ENCODE measurements at places on chromosomes 2 and 18. TPM values are rescaled to one million over a fixed set of nuclear protein-coding genes. Genes with fewer than 3 reads are reported as not detected.
A peak's percentile ranks its signal among the peaks of the same experiment; 100 is the strongest.

The POTEF gene
- not detected for total RNA-seq

DNA sequence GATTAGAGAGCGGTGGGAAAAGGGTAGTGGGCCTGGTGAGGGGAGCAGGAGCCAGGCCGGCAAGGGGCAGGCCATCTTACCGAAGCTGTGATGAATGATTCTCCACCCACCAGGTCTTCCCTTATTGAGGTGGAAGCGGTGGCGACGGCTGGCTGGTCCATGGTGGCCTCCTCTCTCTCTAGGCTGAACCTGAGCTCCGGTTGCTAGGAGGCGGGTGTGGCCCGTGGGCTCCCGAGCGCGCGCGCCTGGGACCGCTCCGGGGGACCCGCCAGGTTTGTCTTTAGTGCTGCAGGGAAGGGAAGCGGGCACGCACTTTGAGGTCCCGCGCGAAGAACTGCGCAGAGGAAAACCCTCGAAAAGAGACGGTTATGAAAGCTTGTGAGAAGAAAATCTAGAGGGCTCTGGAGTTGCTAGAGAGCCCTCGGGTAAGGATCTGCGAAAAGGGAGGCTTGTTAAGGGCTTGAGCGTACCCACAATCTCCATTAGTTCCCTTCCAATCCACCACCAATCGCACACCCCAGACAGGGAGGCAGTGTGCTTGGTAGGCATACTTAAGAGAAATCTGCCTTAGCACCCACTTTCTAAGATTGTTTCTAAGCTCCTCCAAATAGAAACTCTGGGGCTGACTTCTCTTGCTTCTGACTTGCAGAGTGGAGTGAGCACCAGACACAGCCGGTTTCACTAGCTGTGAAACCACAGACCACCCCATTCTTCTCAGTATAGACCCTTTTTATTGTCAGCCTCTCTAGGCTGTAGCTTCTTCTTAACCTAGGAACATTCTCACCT is at the start of gene STPG4:
Gene STPG4 (minus strand): TSS at position 218 of the 786 bp plus-strand sequence. CDS start 57 bp downstream, at position 161.
- no peak for DNase-seq

DNA sequence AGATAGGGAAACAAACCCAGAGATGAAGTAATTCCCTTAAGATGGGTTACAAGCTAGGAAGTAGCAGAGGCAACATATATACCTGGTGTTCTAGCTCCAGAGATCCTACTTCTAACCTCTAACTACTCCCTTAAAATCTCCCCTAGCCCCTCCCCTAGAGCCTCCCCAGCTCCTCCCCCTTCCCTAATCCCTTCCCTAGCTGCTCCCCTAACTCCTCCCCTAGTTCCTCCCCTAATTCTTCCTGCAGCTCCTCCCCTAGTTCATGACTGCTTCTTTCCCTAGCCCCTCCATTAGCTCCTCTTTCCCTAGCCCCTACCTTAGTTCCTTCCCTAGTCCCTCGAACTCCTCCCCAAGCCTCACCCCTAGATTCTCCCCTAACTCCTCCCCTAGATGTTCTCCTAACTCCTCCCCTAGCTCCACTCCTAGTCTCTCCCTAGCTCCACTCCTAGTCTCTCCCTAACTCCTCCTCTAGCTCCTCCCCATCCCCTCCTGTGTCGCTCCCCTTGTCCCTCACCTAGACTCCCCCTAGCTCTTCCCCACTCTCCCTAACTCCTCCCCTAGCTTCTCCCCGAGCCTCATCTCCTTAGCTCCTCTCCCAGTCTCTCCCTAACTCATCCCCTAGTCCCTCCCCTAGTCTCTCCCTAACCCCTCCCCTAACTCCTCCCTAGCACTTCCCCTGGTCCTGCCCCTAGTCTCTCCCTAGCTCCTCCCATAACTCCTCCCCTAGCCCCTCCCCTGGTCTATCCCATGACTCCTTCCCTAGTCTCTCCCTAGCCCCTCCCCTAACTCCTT is 108.9 kb downstream of the CD226 start:
- DNase-seq = no peak

The C2orf81 gene
- total RNA-seq = 0.41 TPM

The NCKAP5 gene
- total RNA-seq = 9.0 TPM

GRCh38 chr2:212005085-212005671 is 533.4 kb downstream of the ERBB4 start:
- DNase-seq = no peak

- no peak for DNase-seq
These were observed 81.0 kb upstream of the EPAS1 start for GRCh38 chr2:46216213-46216612.

GRCh38 chr2:16664052-16664731 is 1.4 kb downstream of the CYRIA start:
- DNase-seq = peak; percentile 51

The CHRND gene
- total RNA-seq = not detected

DNA sequence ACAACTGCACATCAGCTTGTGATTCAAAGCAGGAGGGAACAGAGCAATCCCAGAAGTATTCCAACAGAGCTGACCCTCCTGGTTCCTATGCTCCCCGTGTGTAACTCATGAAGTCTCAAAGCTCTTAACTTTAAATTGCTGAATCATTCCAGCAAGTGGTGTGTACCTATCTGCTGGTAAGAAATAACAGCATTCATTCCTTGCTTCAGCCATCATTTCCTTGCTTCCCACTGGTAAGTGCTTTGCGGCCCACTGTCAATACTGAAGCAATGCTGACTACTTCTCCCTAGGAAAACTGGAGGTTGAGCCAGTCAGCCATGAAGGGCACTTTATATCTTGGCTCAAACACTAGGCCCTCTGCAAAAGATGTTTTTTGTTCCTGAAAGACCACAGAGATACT is 222.4 kb downstream of the EXOC6B start:
- DNase-seq = no peak

The LRRC30 gene
- total RNA-seq = not detected

- no peak for DNase-seq
These were observed 20.1 kb downstream of the ARL4C start for GRCh38 chr2:234476766-234477165.

GRCh38 chr2:52428224-52428623 is 1339.4 kb upstream of the CHAC2 start:
- no peak for DNase-seq

DNA sequence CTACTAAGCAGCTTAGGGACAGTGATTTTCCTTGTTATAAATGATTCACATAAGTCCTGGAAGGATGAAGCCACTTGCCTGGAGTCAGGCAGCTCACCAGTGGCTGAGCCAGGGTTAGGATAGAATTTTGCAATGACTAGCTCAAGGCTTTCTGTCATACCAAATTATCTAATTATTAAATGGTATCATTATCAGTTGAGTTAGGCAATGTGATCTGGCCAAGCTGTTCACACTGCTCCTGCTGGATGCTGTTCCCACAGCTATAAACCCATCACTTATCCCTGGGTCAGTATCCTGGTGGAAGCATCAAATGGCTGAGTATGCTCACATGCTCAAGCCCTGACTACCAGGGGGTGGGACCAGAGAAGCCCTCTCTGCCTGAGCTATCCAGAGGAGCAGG is 235.2 kb downstream of the MTX2 start:
- DNase-seq = no peak

The NRP2 gene
- 26.1 TPM for total RNA-seq

GRCh38 chr18:60962625-60963024 is 370.6 kb upstream of the CDH20 start:
- no peak for DNase-seq

DNA sequence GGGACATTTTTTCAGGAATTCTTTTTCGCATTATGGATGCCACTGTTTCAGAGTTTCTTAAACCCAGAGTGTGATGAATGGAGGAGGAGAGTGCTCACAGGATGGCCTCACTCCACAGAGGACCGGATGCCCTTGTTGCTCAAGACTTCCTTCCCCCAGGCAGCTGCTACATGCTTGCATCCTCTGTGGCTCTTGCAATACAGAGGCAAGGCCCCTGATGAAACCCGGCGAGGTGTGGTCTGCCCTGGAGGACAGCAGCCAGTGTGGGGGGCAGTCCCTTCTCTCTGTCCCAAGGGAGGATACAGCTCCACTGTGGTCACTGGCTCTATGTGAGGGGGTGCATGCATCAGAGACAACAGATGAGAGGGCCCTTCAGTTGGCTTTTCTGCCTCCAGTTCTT is 109.6 kb downstream of the SH3RF3 start:
- DNase-seq = no peak

- no peak for DNase-seq
These were observed 259.8 kb upstream of the RASGRP3 start for GRCh38 chr2:33216508-33217182.

DNA sequence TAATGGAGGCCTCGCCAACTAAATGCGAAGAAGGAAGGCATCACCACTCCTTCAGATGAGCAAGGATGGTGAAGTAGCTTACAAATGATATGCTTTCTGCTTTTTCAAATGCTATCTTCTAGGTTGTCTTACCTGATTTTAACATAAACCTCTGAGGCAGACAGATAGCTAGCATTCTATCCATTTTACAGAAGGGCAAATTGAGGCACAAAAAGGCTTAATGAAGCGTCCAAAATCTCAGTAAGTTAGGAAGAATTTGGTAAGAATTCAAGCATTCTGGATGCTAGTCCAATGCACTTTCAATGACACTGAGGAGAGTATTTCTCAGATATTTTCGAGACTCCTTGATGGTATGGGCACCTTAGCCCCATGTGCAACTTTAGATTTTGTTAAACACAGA is 81.8 kb downstream of the LRP2 start:
- no peak for DNase-seq
